ENCODE measurements at places on chromosomes 5 and 9. TPM values are rescaled to one million over a fixed set of nuclear protein-coding genes. Genes with fewer than 3 reads are reported as not detected.

DNA sequence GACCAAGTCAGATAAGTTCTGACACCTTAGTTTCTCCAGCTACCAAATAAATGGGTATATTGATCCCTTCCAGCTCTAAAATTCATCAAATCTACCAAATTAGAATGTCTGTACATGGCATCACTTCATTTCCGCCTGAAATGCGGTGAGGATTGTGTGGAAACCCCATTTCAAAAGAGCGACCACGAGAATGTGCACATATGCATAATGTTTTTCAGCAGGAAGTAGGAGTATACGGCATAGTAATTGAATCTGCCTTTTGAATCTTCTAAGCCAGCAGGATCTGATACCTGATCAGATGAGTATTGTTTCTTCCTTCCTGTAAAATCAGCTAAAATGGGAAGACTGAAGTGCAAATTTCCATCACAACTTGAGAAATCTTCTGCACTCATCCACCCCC lies 418.6 kb downstream of the TMEM38B start:
- no peak for DNase-seq

DNA sequence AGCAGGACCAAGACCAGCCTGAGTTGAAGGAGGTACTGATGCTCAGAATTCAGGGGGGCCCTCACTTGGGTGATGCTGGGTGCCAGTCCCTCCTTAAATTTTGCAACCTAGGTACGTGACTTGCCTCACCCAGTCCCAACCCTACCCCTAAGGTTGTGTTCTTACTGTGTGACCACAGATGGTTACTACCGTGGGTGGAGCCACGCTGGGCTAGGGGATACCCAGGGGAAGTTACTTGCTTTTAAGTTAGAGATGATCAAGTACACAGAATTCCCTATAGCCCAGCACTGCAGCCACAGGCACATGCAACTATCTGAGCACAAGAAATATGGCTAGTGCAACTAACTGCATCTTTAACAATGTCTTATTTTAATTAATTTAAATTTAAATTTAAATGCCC lies 32.9 kb downstream of the NXNL2 start:
- DNase-seq = no peak

- no peak for DNase-seq
Measured at GRCh38 chr5:104967806-104968410, 1405.3 kb upstream of the NUDT12 start.

- peak; percentile 96 for DNase-seq
Measured at GRCh38 chr9:115604831-115605483, 487.0 kb upstream of the TNC start.

DNA sequence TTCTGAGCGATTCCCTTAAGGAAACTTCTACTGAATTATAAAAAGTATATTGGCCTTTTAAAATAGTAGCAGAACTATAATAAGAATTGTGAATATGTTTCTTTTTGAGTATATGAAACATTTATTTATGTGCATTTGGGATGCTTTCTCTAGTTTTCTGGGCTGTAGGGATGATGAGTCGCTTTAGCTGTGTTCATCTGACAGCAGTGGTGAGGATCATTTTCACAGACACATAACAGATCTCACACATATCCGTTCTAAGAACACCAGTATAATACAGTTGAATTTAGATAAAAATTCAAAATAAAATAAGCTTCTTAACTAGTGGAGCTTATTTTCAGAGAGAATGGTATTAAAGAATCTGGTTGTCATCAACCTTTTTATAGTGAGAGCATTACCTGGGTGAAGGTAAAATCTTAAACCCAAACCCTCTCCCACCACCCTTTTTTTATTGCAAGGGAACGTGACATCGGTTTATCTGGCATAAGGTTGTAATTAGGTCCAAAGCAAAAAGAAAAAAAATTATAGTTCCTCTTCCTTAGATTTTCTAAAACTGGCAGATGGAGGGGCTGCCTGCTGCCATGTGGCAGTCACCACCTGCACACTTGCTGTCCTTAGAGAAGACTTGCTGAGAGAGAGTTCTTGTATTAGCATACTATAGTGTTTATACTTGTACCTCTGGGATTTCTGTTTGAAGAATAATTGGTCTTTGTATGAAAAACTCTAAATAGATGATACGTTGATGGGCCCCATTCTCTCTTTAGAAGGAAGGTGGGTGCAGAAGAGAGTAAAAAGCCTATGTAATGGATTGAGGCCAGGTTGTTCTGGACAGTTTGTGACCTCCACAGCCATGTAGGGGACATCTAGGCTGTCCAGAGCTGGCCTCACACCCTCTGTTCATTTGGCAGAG lies 86.8 kb downstream of the CAMK4 start:
- DNase-seq = no peak

DNA sequence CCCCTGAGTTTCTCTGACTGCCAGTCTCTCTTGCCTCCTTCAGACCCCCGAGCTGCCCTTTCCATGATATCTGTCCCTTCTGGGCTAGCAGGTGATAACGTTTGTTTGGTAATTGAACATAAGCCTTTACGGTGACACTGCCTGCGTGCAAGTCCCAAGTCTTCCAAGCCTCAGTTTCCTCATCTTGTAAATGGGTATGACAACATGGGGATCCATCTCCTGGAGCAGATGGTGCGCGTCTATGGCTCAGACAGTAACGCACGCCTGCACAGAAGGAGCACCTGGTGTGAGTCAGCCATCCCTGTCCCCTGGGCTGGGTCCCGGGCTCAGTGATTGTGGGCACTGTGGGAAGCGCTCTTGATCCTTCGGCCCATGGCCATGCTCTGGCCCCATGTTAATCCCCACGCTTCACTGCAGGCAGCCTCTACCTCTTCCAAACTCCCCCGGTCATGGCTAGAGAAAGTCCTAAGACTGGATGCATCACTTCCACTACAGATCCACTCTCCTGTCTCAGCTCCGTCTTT lies 85.8 kb downstream of the DAP start:
- DNase-seq = no peak

GRCh38 chr9:88164850-88165249 lies 26.6 kb upstream of the SPATA31C2 start:
- DNase-seq = no peak

DNA sequence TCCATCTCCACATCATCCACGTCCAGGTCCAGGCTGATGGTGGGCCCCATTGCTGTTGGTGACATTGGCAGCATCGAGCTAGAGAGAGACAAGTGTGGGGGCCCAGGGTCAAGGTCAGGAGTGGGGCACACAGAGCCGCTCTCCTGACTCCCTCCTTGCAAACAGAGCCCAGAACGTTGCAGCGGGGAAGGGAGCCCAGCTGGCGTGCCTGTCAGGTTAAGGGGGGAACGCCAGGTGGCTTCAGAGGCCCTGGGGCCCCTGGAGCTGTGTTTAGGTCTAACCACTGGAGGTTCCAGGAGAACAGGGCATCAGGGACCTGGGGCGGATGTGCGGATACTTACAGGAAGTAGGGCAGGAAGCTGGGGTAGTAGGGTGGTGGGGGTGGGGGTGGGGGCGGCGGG lies 7.5 kb downstream of the RNF44 start:
- DNase-seq = no peak

DNA sequence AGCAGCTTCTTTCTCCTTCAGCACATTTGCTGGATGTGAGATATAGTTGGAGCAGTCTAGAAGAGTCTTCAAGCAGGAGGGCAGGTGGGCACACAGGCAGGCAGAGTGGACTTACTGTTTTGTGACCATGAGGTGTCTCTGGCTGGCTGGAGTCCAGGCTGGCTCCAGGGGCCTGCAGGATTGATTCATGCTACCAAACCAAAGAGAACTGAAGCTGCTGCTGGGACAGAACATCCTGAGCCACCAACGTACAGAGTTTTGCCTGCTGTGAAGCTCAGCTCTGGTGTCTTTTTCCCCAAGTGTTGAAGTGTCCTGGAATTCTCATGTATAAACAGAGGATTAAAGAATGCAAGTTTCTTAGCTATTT lies 45.7 kb downstream of the CYSTM1 start:
- no peak for DNase-seq

DNA sequence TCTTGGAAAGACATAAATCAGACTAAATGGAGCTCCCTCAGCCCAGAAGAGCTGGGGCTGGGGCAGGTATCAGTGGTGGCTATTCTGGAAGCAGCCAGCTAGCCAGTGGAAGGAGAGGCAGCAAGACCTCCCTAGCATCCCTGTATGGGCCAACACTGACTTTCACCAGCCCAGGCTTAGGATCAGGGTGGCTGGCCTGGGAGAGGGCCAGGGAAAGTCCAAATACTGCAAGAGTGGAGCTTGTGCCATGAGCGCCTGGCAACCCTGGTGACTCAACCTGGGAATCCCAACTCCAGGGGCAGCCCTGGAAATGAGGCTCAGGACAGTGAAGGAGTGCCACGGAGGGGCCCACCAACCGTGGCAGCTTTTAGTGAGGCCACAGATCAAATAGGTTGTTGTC lies 7.6 kb upstream of the IRF1 start:
- peak; percentile 29 for DNase-seq

Gene F12
- total RNA-seq = 3.0 TPM

Gene VAV2
- 41.6 TPM for total RNA-seq

Gene CDX1
- total RNA-seq = 0.50 TPM

Data from astrocyte (in vitro differentiated cells and primary cell).